Heart left ventricle (tissue), 16 donors: ENCODE measurements at places on chromosomes 2 and 18. TPM values are rescaled to one million over a fixed set of nuclear protein-coding genes. Genes with fewer than 3 reads are reported as not detected.

Gene SULT1C2
- total RNA-seq, result 1.1 TPM

Gene ANKRD62
- not detected for total RNA-seq

- H3K4me1 ChIP-seq, result peaks cover 49% of the 10 kb centered on the region
- H3K4me3 ChIP-seq, result no peak overlapping the region
- H3K36me3 ChIP-seq, result no peaks in the 10 kb centered on the region
- no peaks in the 10 kb centered on the region for H3K27me3 ChIP-seq
These were observed 67.3 kb upstream of the RMDN2 start for GRCh38 chr2:37857575-37858399.

DNA sequence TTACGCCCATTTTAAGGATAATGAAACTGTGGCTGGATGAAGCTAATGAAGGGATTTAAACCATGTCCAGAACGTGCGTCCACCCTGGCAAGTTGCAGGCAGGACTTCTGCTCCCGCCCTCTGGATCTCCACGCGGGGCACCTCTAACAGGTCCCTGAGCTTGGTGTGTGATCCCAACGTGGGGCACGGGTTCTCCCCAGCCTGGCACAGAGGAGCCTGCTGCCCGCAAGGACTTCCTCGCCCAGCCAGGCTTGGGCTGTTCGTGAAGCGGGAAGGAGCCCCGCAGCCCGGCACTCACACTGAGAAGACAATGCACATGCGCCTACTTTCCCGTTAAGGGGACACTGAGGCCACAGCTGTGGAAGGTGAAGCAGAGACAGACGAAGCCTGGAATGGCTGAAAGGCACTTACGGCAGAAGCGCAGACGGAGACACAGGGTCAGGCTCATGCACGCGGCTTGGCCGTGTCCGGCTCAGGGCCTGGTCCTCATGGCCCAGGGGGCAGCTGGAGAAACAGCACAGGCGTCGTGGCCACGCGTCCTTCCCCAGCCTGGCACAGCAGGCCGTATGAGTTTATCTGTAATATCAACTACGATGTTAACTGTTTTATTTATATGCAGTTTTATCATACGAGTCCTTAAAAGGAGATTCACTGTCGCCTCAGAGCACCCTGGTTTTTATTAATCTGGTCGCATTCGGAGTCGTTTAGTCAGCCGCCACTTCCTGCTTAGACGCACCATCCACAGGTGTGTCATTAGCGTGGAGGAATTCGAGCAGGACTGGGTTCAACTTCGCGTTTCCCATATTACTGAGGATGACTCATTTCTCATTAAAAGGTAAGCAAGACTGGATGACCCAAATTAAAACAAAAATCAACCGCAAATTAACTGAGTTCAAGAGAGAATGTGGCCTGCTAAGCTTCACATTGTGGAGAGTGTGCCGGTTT is 835.9 kb downstream of the GALR1 start:
- no peak overlapping the region for H3K27ac ChIP-seq
- H3K36me3 ChIP-seq, result no peaks in the 10 kb centered on the region
- no peak overlapping the region for H3K4me3 ChIP-seq
- no peak for DNase-seq
- no peaks in the 10 kb centered on the region for H3K27me3 ChIP-seq
- H3K4me1 ChIP-seq, result no peaks in the 10 kb centered on the region

GRCh38 chr2:44770221-44771195 is 171.0 kb upstream of the SIX3 start:
- H3K27ac ChIP-seq, result no peak overlapping the region
- no peak overlapping the region for H3K4me3 ChIP-seq
- H3K27me3 ChIP-seq, result peaks cover 2% of the 10 kb centered on the region
- H3K36me3 ChIP-seq, result no peaks in the 10 kb centered on the region

DNA sequence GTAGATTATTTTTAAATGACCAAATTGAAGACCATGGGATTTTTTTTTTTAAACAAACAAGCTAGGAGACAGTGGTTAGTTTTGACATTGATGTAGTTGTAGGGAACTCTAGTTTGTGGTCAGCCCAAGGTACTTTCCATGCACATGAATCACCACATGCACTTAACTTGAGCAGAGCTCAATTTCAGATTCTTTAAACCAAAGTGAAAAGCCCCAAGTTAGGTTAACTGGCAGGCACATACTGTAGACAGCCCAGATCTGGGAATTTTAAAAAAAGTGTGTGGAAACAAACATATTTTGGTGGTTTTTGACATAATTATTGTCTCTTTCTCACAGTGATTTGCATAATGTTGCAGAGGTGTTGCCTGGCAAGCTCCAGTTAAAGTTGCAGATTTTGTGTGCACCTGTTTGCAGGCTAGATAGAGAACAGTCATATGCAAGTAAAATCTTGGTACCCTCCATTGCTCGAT is 88.4 kb downstream of the BCL2L11 start:
- no peak for DNase-seq
- no peak overlapping the region for H3K4me3 ChIP-seq
- no peaks in the 10 kb centered on the region for H3K4me1 ChIP-seq

GRCh38 chr2:128696421-128696820 is 377.8 kb upstream of the HS6ST1 start:
- no peaks in the 10 kb centered on the region for H3K36me3 ChIP-seq
- H3K27ac ChIP-seq, result no peak overlapping the region
- H3K4me3 ChIP-seq, result no peak overlapping the region

- no peak overlapping the region for H3K4me3 ChIP-seq
- peaks cover 75% of the 10 kb centered on the region for H3K4me1 ChIP-seq
- H3K36me3 ChIP-seq, result no peaks in the 10 kb centered on the region
These were observed 11.0 kb downstream of the ANKRD12 start for GRCh38 chr18:9147440-9148202.

DNA sequence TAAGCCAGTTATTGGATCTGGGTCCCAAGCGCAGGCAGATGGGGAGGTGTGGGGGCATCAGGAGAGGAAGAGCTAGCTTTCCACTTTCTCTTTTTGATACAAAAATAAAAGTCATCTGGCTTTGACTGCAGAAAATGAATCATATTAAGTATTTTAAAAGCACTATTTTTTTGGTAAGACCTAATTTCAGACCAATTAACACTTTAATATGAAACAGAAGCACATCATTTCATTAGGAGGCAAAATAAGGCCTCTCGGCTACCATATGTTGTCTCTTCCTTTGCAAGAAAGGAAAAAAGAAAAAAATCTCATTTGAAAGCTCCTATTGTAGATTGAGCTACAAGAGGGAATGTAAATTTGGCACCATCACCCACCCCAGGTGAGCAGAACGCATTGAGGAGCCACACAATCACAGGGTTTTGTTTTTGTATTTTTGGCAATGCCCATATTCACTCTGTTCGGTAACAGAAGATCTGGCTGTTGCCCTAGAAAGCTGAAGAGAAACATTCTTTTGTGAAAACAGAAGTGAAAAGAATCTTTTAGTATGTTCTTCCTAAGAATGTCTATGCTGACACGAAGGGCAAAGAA is 390.7 kb upstream of the ETAA1 start:
- H3K27ac ChIP-seq, result no peak overlapping the region
- no peak for DNase-seq
- no peaks in the 10 kb centered on the region for H3K27me3 ChIP-seq
- H3K4me3 ChIP-seq, result no peak overlapping the region
- no peaks in the 10 kb centered on the region for H3K4me1 ChIP-seq
